ENCODE measurements at places on chromosomes 5 and 9. TPM values are rescaled to one million over a fixed set of nuclear protein-coding genes. Genes with fewer than 3 reads are reported as not detected.

DNA sequence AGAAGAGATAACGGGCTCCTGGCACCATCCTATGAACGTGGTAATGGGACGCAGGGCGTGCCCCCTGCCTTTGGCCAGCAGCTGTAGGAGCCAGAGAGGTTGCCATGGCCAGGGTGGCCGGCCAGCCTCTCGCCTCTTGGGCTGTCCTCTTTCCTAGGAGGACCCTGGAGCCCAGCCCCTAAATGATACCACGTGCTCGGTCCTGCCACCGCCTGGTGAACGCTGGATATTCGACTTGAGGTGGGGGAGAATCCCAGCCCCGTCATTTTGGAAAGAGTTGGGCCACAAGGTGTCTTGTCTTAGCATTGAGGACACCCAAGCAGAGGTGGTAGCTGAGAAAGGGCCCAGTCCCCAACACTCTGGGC is 391 bp upstream of the NRG2 start:
- DNase-seq: no peak

- no peak for DNase-seq
Measured at GRCh38 chr5:122398016-122398415, 86.0 kb downstream of the SNCAIP start.

Gene MTMR12
- 15.3 TPM for total RNA-seq

Gene CTXN3
- total RNA-seq: not detected

Gene CCL21
- total RNA-seq: 1.7 TPM

Gene CDX1
- total RNA-seq: 0.15 TPM

GRCh38 chr5:14250748-14251701 is 107.9 kb downstream of the TRIO start:
- DNase-seq: no peak

DNA sequence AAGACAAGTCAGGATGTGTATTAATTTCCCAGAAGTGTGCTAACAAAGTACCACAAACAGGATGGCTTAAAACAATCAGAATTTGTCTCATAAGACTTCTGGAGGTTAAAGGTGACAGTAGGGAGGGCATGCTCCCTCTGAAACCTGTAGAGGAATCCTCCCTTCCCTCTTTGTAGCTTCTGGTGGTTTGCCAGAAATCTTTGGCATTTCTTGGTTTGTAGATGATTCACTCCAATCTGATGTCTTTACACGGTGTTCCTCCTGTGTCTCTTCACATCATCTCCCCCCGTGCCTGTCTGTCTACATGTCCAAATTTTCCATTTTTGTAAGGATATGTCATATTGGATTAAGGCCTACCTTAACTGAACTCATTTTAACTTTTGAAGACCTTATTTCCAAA is 471.5 kb downstream of the ZNF608 start:
- DNase-seq: no peak

GRCh38 chr9:71638627-71639026 is 129.7 kb downstream of the CEMIP2 start:
- no peak for DNase-seq

Gene TEX48
- total RNA-seq: not detected

DNA sequence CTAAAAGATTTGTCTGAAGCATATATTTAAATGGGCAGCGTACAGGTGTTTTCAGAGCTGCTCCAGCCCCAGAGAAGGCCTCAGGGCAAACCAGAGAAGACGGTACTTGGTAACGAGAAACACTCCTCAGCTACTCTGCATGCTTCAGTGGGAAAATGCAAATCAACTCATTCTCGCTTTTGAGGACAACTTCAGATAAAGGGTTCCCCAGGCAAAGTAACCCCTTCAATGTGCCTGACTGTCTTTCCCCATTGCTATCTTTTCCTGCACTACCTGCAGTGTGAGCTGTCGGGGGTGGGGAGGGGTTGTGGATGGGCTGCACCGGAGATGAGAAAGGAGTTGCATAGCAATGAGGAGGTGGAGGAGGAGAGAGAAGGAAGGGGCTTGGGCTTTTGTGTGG is 339.7 kb upstream of the CLINT1 start:
- DNase-seq: no peak

GRCh38 chr5:24222876-24223275 is 421.9 kb downstream of the CDH10 start:
- DNase-seq: no peak

DNA sequence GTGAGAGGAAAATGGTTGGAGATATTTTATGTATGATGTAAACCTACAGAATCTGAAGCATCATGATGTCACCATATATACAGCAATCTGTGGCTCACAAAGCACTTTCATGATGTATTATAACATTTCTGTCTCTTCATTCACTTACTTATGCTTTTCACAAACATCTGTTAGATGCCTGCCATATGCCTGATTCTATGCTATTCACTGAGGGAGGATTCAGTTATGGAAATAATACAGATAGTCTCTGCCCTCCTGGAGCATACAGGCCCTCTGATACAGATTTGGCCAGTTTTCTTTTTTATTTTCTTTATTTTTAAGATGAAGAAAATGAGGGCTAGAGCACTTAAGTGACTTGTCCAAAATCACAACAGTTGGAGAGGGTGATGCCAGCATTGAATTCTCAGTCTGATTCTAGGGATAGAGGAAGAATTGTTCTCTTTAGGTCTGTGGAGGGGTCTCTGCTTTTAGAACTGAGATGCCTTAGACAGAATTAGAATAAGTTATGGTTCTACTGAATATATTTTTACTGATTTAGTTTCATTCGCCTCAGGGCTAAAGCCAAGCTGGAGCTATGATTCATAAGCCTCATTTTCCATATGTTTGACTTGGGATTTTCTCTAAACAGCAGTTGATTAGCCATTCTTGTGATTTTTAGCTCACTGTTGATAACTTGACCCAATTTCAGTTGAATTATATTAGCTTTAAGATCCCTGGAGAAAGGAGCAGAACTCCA is 636.4 kb downstream of the PRELID2 start:
- no peak for DNase-seq
